ENCODE measurements at places on chromosomes 1 and 21. TPM values are rescaled to one million over a fixed set of nuclear protein-coding genes. Genes with fewer than 3 reads are reported as not detected.

GRCh38 chr1:160258177-160258798, 4.1 kb downstream of the DCAF8 start:
- DNase-seq, result no peak

- DNase-seq, result peak; percentile 98
Measured at GRCh38 chr1:8889925-8890785, 11.7 kb upstream of the ENO1 start.

GRCh38 chr1:31412732-31413404, at the start of gene SERINC2:
Gene SERINC2, plus strand, starts transcription at chr1:31413213. Its CDS starts 53 bp downstream, at chr1:31413266.
- no peak for DNase-seq

DNA sequence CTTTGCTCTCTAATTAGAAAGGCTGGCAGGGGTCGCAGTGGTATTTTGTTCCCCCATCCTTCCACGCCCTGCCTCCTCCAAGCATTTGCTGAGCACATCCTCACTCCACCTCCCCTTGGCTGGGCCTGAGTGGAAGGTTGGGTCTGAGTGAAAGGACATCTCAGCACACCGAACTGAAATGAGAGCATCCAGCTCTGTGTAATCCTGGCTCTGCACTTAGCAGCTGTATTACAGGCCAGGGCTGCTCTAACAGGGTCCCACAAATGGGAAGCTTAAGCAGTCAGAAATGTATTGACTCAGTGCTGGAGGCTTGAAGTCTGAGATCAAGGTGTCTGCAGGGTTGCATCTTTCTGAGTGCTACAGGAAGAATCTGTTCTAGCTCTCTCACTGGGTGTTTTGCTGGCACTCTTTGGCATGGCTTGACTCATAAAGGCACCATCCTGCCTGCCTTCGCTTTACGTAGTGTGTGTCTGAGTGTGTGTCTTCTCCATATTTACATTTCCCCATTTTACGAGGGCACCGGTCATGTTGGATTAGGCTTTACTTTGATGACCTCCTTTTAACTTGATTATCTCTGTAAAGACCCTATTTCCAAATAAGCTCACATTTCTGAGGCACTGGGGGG, 48.5 kb upstream of the IGSF21 start:
- DNase-seq, result no peak

GRCh38 chr1:96236156-96236739, 485.3 kb upstream of the PTBP2 start:
- peak; percentile 71 for DNase-seq

DNA sequence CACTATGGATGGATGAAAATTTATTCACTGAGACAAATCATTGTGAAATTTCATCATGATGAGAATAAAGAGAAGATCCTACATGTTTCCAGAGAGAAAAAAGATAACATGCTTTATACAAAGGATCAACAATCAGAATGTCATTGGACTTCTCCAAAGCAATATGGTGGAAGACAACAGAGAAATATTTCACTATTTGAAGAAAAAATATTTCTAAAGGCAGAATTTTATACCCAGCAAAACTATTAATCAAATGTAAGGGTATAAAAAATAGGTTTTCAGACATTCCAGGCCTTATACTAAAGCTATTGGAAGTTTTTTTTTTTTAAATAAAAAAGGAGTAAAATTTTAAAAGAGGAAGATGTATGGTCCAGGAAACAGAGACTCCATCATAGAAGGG, 100.6 kb upstream of the OLIG2 start:
- no peak for DNase-seq

DNA sequence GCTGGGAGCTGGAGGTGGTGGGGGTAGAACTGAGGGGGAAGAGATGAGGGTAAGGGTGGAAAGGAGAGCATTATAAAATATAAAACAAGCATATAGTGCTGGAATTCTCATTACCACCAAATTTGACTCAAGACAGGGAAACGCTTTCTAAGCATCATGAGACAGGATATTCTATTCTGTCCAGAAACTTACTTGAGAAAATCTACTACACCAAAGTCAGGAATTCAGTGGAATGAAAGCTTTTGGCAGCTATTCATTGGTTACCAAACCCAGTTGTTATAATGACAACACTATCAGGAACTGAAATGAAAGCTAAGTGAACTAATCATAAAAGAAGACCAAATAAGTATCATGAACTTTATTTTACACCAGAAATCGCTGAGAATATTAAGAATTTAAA, 14.5 kb downstream of the AIDA start:
- no peak for DNase-seq

DNA sequence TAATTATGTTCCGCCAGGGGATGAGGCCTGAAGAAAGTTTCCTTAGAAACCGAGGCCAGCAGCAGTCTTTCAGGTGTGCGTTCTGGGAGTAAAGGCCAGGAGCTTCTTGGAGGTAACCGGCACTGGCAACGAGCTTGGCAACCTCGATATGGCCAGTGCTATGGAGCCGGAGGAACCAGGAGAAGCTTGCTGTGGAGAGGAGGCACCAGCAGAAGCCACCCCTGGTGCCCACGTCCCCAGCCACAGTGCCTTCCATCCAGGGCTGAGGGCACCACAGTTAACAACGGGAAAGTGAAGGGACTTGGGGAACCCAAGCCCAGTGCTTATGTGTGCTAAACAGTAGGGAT, 41.5 kb upstream of the LIN9 start:
- no peak for DNase-seq

GRCh38 chr21:34077888-34078287, 4.5 kb downstream of the MRPS6 start:
- peak; percentile 37 for DNase-seq

- no peak for DNase-seq
Measured at GRCh38 chr1:239178961-239179360, 207.4 kb upstream of the CHRM3 start.

GRCh38 chr21:44438531-44439210, 16.6 kb upstream of the LRRC3 start:
- DNase-seq, result peak; percentile 29

DNA sequence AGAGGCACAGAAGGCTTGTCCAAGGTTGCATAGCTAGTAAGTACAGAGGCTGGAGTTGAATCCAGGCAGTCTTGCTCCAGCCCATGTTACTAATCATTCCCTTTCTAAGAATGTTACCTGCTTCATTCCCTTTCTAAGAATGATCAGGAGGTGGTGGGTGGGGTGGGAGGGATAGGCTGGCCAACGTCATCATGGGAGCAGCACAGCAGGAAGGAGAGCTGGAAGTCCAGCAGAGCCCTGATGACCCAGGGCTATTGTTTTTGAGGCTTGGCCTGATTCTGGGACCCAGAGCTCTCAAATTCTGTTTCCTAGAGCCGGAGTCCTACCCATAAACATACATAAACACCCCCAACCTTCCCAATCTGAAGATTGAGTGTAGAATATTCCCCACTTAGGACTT, 11.8 kb upstream of the CSF1 start:
- no peak for DNase-seq

DNA sequence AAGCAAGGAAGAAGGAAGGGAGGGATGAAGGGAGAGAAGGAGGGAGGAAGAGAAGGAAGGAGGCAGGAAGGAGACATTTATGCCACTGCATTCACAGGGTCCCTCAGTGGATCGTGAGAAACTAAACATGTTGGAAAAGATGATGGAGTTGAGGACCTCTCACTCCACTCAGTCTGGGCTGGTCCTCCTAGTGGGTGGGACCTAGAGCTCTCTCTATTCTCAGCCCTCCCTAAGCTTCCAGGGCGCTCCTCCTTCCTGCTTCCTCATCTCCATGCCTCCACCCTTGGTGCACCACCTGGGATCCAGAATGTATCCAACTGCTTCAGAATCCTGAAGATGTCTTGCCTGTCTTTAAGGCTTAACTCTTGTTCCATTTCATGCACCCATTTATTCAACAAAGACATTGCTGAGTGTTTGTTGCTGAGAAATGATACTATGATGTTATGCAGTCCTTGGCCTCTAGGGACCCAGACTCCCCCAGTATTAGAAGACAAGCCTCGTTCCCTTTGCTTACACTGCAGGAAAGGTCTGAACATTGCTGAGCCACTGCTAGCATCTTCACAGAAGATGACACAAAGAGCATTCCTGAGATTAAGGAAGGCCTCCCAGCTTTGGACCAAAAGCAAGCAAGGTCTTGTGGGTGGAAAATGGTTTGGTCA, 88.5 kb downstream of the BEND5 start:
- DNase-seq, result no peak

- no peak for DNase-seq
Measured at GRCh38 chr1:7868070-7868780, 15.4 kb upstream of the UTS2 start.

GRCh38 chr1:198231779-198232178, 75.0 kb downstream of the NEK7 start:
- DNase-seq, result no peak

GRCh38 chr1:48263041-48263440, 40.5 kb downstream of the SLC5A9 start:
- no peak for DNase-seq

- DNase-seq, result no peak
Measured at GRCh38 chr1:243416495-243416894, 160.7 kb downstream of the SDCCAG8 start.

GRCh38 chr1:78280626-78281025, 210.1 kb upstream of the PTGFR start:
- no peak for DNase-seq

DNA sequence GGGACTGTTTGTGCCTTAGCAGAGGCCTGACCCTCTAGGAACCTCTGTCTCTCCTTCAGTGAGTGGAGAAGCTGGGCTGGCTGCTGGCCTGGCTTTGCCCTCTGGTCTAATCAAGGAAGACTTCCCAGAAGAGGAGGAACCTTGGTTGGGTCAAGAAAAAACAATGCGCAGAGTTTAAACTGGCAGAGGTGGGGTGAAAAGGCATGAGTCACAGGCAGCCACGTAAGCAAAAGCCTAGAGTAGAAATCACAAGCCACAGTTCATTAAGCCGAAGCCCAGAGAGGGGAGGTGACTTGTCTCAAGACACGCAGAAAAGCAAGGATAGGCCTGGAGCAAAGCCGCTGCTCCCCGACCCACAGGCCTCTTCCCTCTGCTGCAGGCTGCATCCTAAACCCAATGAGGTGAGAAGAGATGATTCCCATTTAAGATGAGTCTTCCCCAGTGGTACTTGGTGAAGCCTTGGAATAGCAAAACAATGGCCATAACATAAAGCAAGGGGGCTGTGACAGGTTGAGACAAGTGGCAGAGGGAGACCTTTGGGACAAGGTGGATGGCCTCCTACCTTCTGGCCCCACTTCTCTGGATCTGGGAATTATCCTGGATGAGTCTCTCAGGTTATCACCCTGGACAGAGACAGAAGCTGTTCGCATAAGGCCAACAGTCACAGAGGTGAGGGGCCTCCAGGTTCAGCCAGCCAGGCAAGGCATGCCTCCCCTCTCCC, 7.7 kb downstream of the PDZK1IP1 start:
- peak; percentile 64 for DNase-seq

GRCh38 chr1:200040481-200041138, 13.1 kb downstream of the NR5A2 start:
- DNase-seq, result peak; percentile 36

- no peak for DNase-seq
Measured at GRCh38 chr1:96683931-96684330, 37.7 kb upstream of the PTBP2 start.

DNA sequence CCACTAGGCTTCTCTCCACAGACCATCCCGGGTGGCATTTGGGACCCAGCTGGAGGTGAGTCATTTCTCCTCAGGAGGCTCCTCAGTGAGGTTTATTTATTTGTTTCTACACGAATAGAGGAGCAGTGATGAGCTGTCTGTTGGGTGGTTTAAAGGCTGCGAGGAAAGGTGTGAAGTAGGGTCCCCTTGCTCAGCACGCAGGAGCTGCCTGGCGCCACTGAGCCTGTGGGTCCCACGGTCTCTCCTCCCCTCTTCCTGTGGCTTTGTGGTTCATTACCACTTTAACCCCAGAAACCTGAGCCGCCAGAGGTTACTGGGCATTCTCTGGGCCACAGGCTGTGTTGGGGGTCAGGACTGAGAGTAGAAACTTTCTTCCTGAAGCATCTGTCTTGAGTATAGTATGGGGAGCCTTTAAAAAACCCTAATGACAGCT, 39.9 kb downstream of the IL6R start:
- DNase-seq, result peak; percentile 98

S100A9 gene
- total RNA-seq, result not detected

SNX7 gene
- 62.8 TPM for total RNA-seq

UQCRHL gene
- 1.4 TPM for total RNA-seq

RNASEL gene
- 7.6 TPM for total RNA-seq

STIL gene
- total RNA-seq, result 34.4 TPM

S100A7 gene
- total RNA-seq, result not detected
